ENCODE measurements at places on chromosomes 12 and 14.
A peak's percentile ranks its signal among the peaks of the same experiment; 100 is the strongest.

GRCh38 chr14:52700701-52701172 lies 5.4 kb upstream of the ERO1A start:
- no peak for DNase-seq

- DNase-seq: no peak
Observed at GRCh38 chr12:92275443-92276154, 130.0 kb upstream of the BTG1 start.

DNA sequence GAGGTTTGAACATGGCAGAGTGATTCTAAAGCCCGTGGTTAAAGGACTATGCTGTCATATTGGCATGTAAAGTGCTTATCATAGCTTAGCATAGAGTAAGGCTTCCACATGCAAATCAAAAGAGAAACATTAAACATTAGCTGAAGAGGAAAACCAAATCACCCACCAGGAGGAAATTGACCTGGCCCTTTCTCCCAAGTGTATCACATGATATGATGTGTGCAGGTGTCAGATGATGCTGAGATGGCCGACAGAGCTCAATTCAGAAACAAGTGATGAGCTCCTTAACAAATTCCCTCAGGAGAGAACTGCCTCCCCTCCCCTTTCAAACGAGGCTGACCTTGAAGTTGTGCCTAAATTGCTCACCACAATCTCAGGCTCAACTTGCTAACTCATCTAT lies 217.1 kb upstream of the BTG1 start:
- peak; percentile 80 for DNase-seq

DNA sequence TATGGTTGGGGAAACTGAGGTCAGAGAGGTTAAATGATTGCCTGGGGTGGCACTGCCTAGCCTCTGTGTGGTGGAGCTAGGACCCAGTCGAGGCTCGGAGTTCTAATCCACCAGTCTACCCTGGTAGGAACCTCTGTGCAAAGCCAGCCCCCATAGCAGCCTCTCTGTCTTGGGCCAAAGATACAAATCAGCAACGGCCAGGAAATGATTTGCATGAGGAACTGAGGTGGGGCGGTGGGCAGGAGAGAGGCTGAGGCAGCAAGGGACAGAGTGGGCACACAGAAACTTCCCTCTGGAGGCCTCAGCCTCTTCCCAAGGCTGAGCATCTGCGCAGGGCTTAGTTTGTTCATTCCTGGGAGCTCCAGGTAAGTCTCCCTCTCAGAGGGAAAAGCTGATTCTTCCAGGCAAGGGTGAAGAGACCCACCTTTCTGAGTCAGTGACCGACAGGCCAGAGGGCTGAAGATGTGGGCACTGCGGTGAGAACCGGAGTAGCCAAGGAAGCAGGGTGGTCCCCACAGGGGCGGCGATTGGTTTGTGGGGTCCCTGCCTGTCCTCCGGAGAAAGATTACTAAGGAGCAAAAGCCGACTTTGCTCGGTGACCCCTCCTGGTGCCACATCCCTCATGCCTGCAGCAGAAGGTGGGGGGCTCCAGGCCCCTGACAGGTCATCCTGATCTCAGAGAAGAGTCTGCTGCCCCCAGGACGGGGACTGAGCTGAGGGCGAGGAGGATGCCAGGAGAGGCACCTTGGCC lies 134.6 kb downstream of the CACNA1C start:
- DNase-seq: no peak

DNA sequence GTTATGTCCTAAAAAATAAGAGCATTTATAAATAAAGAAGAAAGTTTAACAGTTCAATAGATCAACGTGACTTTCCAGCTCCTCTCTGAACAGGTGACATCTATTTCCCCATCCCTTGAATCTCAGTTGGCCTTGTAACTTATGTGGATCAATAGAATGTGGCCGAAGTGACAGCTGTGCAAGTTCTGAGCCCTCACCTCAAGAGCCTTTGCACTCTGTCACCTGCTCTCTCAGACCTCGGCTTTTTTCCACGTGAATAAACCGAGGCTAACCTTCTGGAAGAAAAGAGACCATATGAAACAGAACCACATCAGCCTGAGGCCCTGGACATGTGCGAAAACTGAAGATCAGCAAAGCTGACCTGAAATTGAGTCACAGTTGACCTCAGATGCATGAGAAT lies 253.0 kb downstream of the DAD1 start:
- DNase-seq: no peak

DNA sequence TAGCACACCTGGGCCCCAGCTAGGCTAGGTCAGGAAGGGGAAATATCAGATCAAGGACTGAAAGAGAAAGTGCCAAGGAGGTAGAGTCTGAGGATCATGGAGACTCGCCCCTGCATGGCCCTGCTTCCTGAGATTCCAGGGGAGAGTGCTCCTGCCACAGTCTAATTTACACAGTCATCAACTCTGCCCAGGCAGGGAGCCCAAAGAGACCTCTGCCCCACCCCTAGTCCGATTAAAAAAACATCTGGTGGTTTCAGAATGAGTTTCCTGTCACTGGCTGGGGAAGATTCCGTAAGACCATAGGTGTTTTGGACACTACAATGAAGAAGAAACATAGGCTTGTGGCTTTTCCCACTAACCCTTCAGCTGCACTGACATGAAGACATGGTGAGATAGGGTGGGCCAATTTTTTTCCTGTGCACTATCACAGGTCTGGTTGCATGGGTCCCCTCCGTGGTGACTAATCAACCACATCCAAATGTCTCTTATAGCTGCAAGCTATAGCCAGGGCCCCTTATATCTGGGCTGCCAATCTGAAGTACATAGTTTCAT lies 31.5 kb upstream of the GZMB start:
- DNase-seq: peak; percentile 44

GRCh38 chr14:20712904-20713303 lies 24.3 kb downstream of the ANG start:
- no peak for DNase-seq

DNA sequence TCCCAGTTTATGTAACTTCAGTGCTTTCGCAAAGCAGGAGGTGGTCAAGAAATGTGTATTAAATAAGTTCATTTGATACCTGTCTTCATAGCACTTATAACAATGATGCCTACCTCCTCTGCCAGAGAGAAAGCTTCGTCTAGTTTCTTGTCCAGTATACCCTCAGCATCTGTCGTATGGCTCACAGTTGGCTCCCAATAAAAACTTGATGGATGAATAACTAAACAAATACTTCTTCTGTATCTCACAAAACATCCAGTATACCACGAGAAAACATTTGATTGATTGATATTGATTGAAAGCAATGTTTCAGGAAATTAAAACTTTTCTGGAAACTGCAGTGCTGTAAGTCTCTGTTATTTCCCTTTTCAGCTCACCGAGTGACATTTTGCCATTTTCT lies 26.9 kb upstream of the PTGDR start:
- no peak for DNase-seq

- DNase-seq: no peak
Observed at GRCh38 chr14:31357279-31357678, 63.1 kb downstream of the HEATR5A start.

- DNase-seq: peak; percentile 55
Observed at GRCh38 chr14:100294213-100294962, 11.9 kb downstream of the SLC25A29 start.

DNA sequence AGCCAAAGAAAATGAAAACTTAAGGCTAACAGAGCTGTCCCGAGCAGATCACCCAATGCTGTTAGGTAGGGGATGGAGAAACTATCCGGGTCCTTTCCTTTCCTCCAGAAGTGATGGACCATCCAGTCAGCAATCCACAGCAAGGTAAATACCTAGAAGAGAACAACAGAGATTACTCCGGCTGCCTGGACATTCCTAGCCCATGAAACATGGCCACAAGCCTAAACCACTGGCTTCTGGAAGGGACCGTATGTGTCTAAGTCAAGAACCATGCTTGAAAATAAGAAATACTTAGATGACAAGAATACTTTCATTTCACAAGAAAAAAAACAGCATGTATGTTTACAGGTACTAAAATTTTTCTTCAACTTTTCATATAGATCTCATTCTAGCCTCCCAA lies 152.9 kb downstream of the SLC41A2 start:
- no peak for DNase-seq

- DNase-seq: no peak
Observed at GRCh38 chr12:115135800-115136211, 451.8 kb upstream of the TBX3 start.

GRCh38 chr14:52840877-52841276 lies 49.5 kb upstream of the GNPNAT1 start:
- DNase-seq: no peak

- peak; percentile 38 for DNase-seq
Observed at GRCh38 chr12:52010152-52010622, 3.4 kb downstream of the TAMALIN start.

- no peak for DNase-seq
Observed at GRCh38 chr12:86379337-86379736, 123.1 kb upstream of the MGAT4C start.

DNA sequence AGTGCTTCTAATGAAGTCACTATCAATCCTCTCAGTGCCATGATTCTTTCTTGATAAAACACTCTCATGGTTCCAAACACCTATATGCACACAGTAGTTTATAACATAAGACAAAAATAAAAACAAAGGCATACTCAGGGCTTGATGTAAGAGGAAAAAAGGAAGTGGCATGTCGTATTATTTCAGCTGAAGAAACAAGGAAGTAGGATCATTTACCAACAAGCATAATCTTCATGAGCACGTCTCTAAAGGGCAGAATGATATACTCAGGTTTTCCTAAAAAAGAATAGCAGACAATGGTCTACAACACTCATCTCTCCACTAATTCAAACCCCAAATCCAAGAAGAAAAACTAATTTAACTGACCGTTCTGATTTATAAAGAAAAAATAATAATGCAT lies 33.9 kb downstream of the NUMB start:
- peak; percentile 59 for DNase-seq

- no peak for DNase-seq
Observed at GRCh38 chr12:92147491-92147890, 1.8 kb upstream of the BTG1 start.

DNA sequence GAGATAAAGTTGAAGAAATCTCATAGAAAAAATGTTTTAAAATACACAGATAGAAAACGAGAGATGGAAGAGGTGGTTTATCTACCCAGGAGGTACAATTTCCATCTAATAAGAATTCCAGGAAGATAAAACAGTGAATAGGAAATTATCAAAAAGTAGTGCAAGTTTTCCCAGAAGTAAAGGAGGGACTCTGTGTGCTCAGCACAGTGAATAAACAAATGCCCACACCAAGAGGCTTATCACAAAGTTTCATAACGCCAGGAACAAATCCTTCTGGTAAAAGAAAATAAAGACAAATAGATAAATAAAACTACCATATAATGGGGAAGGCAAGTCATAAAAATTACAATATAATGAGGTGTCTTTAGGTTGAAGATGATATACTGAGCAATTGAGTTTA lies 179.0 kb downstream of the SLC41A2 start:
- DNase-seq: no peak

- DNase-seq: no peak
Observed at GRCh38 chr12:40219760-40220159, 5.0 kb upstream of the LRRK2 start.

GRCh38 chr14:69376439-69376838 lies 21.7 kb downstream of the ERH start:
- DNase-seq: no peak

DNA sequence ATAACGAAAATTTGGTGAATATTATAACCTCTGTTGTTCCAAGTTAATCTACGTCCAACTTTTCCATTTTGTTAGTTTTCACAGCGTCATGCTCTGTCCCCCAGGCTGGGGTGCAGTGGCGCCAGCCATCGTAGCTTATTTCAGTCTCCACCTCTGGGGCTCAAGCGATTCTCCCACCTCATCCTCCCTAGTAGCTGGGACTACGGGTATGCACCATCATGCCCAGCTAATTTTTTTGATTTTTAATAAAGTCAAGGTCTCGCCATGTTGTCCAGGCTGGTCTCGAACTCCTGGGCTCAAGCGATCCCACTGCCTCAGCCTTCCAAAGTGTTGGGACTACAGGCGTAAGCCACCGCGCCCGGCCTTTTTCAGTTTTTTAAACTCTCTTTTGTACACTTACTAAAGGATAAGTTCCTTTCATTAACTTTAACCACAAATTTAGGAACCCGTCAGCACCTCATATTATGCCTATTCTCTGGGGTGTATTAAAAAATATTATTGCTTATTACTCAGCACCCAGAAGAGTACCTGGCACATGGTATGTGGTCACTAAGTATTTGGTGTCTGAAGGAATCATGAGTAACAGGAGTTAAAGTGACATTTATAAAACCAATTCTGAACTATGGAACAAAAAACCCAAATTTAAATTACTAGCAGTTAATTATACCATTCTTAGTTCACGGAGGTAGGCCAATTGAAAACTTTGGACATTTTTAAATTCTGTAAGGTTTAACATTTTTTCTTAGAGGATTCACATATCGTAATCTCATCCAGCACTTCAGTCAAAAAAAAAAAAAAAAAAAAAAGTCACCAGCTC lies 925 bp upstream of the MIPOL1 start:
- no peak for DNase-seq

GRCh38 chr14:58243790-58244555 lies 670 bp upstream of the PSMA3 start:
- no peak for DNase-seq

- DNase-seq: no peak
Observed at GRCh38 chr12:85301051-85301450, 21.0 kb downstream of the ALX1 start.

GRCh38 chr14:22627506-22628263 lies 16.5 kb downstream of the OR6J1 start:
- DNase-seq: no peak

DNA sequence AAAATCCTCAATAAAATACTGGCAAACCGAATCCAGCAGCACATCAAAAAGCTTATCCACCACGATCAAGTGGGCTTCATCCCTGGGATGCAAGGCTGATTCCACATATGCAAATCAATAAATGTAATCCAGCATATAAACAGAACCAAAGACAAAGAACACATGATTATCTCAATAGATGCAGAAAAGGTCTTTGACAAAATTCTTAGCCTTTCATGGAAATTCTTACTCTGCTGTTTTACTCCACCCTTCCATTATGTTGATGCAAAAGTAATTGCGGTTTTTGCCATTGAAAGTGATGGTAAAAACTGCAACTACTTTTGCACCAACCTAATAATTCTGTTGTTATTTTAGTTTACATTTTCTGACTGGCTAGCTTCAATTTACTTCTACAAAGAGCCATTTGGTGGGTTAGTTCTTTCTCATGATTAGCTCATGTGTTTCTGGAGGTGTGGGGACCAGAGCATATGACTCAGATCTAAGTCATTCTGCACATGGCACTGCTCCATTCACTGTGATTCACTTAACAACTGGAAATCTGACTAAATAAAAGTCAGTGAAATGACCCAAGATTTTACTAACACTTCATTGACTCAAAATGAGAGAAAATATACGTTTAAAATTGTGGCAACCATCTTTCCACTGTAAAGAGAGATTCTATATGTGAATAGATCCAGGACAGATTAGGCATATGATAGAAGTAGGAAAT lies 99.9 kb downstream of the TMTC3 start:
- DNase-seq: no peak

DNA sequence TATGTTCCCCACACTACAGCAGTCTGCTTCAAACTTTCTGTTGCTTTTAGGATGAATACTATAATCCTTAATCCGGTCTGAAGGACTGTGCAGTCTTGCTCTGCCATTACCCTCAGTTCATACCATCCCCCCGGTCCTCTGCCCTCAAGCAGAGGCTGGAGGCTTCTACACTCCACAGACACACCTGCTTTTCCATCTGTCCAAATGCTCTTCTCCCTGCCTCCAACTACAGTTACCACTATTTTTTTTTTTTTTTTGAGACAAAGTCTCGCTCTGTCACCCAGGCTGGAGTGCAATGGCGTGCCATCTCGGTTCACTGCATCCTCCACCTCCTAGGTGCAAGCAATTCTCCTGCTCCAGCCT lies 19.3 kb upstream of the KCNH3 start:
- no peak for DNase-seq

- DNase-seq: no peak
Observed at GRCh38 chr14:103641161-103641560, 12.2 kb downstream of the KLC1 start.

Measured in B cell (primary cell).